ENCODE measurements at places on chromosomes 2 and 18.

DNA sequence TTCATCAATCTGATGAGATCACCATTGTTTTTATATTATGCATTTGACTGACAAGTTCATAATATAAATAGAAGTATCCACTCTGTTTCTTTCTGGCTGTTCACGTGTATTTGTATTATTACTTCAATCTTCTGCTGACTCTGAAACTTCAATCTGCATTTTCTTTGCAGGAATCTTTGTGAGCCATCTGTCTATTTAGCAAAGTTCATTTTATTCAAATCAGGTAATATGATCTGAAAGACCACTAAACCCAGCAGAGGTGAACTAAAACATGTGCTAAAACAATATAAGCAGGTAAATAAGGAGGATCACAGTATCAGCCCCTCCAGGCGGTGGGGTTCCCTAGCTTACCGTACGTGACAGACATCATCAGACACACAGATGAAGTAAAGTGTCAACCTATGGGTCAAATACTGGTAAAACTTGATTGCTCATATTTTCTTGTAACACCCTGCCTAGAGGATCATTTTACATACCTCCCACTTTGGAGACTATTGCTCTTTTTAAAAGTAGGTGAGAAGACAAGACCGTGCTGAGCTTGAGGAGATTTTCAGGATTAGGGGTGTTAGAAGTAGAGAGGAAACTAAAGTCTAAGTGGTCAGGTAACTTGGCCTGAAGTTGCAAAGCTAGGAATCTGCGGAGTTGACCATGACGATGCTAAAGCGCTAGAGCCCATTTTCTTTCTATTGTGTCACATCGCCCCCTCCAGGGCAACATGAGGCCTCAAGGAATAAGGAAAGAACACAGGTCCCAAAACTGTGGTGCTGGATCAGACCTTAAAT, 9.0 kb downstream of the DTNB start:
- DNase-seq = peak; percentile 36

GRCh38 chr2:25964891-25965290, 17.4 kb downstream of the KIF3C start:
- DNase-seq = no peak

GRCh38 chr2:238285653-238286082, 2.7 kb downstream of the PER2 start:
- DNase-seq = no peak

DNA sequence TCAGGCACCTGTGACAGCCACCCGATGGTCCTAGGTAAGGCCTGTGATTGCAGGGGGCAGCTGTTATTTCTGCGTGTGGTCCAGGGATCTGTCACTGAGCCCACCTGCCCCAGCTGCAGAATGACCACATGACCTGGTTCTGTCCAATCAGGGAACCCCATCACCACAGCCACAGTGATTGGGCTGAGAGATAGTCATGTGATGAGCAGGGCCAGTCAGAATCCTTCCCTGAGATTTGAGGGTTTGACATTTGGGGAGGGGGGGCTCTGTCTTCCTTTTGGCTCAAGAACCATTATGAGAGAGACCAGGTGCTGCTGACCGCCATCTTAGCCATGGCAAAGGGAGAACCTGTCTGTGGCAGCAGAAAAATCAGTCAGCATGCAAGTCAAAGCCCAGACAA, 147.2 kb downstream of the SMAD7 start:
- DNase-seq = no peak

DNA sequence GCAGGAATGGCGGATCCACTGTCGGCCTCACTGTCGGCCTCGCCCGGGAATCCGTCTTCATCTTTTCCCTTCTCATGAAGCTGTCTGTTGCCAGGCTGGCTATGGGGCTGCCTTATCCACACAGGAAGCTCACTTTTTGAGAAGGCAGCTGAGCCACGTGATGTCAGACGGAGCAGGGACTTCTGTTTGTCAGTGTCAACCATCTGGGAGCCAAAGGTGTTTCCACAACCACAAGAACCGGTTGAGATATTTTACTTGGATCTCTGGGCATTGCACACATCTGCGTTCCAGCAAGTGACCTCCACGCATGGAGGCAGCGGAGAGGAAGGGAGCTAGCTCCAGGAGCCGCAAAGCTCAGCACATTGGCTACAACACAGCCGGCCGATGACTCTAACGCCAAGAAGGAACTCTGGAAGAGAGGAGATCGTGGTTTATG, 27.4 kb upstream of the TAF1B start:
- DNase-seq = no peak

DNA sequence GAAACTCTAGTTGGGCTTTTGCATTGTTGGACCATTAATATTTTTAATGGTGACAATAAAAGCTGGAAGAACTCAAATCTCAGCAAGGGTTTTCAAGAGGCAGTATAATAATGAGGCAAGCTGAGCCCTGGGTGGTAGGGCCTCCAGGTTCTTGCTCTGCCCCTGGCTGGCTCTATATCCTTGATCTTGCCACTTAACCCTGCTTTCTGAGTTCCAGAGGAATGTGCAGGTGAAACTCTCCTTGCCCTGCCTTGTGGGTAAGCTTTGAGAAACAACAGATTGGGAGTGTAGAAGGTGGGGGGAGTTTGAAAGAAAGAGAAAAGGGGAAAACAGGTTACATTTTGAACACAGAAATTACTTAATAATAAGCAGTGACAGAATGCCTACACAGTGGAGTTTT, 103.3 kb upstream of the MAP4K3 start:
- DNase-seq = no peak

DNA sequence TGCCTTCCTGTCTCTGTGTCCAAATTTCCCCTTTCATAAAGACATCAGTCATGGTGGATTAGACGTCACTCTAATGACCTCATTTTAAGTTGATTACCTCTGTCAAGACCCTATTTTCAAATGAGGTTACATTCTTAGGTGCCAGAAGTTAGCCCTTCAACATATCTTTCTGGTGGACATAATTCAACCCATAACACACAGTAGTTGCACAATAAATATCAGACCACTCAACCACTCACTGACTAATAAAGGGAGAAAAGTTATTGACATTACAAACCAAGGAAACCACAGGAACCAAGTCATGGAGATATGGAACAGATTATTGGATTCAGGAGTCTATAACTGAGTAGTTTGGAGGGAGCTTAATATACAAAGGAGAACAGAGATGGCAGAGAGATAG, 377.4 kb upstream of the ACVR2A start:
- DNase-seq = no peak

- DNase-seq = no peak
Observed at GRCh38 chr2:240207661-240208060, 67.2 kb upstream of the OTOS start.

DNA sequence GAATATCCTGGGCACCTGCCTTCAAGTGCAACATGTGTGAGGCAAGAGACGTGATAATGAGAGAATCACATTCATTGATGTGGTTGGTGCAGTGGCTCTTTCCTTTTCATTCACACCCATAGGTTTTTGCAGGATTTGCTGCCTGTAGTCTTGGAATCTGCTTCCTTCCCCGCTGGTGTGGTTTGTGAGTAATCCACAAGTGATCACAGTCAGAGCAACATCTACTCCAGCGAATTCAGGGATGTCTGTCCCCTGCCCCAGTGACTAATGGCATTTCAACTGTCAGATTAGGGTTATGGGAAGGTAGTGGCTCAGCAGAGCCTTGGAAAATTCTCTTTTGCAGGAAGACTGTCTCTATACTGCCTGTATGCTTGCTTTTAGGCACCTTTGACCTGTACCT, 225.5 kb upstream of the RBMS1 start:
- no peak for DNase-seq

- no peak for DNase-seq
Observed at GRCh38 chr2:185700883-185701282, 37.7 kb upstream of the FSIP2 start.

GRCh38 chr2:13660231-13660630, 943.5 kb downstream of the TRIB2 start:
- no peak for DNase-seq

GRCh38 chr18:76903386-76903785, 81.0 kb downstream of the ZNF236 start:
- DNase-seq = no peak

GRCh38 chr2:53750041-53750768, 17.4 kb upstream of the CHAC2 start:
- DNase-seq = no peak

DNA sequence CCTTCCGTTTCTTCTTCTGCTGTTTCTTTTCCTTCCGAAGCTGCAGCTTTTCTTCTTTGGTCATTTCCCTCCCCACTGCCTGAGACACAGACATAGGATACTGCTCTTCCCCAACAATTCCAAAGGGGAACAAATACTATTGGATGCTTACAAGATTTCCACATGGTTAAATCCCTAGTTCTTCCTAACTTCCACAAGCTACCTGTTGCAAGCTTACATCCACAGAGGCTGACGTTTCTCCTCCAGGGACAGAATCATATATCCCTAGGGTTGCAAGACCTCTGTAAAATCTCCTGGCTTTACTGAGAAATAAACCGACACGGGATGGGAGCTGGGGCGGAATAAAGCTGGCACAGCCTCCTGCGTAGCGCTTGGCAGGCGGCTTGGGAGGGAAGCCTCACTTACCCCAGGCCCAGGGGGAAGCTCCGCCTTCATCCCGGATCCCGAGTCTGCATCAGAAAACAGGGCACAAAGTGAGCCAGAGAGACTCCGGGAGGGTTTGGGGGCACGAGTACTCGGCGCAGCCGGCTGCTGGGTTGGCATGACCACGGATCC, 590 bp downstream of the EIF2B4 start:
- no peak for DNase-seq

- no peak for DNase-seq
Observed at GRCh38 chr2:134782792-134783191, 55.6 kb upstream of the ACMSD start.

- DNase-seq = peak; percentile 2
Observed at GRCh38 chr2:166516712-166517303, 22.8 kb upstream of the SCN7A start.

- no peak for DNase-seq
Observed at GRCh38 chr2:131064589-131065512, 28.4 kb downstream of the FAM168B start.

- DNase-seq = no peak
Observed at GRCh38 chr2:237125967-237126366, 40.3 kb downstream of the COPS8 start.

GRCh38 chr2:74917702-74918619, 40.5 kb upstream of the POLE4 start:
- no peak for DNase-seq

DNA sequence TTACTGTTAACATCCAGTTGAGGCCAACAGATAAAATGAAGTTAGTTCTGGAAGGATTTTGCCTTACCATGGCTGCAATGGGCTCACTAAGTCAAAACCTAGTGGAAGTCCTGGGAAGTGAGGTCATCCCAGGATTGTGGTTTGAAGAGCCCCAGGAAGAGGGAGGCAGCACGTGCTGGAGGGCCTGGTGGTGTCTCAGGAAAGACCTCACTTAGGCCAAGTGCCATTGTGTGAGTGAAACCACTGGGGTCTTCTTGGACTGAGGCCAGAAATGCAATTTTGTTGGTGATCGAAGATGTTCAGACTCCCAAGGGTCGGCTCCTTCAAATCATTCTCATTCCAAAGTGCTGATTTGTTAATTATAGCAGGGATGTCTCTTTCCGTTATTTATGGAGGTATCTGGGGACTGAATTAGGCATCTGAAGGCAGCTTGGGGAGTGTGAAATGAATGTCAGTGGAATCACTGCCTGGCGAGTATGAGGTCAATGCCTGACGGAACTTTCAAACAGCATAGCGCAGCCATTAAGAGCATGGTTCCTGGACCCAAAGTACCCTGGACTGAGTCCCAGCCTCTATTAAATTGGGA, 60.0 kb downstream of the IL1R2 start:
- DNase-seq = no peak

DNA sequence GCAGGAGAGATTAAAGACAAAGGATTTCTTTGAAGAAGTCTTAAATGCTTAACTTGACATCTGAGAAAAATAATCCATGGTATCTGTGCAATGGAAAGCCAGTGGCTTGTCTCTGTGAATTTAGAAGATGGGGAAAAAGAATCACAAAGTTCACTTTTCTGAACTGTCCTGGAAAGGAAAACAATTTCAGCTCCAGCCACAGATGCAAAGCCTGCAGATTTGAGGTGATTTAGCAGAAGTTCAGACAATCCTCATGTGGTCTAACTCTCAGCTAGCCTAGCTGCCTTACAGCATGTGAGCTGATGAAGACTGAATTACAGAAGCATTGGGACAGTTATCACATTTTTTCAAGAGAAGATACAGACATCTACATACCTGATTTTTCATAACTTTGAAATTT, 126.7 kb upstream of the ITGB6 start:
- DNase-seq = no peak

- DNase-seq = no peak
Observed at GRCh38 chr2:215693193-215693998, 257.5 kb upstream of the FN1 start.

All from activated CD4-positive, alpha-beta T cell treated with anti-CD3 and anti-CD28 coated beads, Interleukin-10, Interleukin-2, amounts not matched to agents 100 ng/mL and 50 ng/mL, durations not matched to agents 16 hours and 8 hours (primary cell).